ENCODE measurements at places on chromosomes 12 and 14.

DNA sequence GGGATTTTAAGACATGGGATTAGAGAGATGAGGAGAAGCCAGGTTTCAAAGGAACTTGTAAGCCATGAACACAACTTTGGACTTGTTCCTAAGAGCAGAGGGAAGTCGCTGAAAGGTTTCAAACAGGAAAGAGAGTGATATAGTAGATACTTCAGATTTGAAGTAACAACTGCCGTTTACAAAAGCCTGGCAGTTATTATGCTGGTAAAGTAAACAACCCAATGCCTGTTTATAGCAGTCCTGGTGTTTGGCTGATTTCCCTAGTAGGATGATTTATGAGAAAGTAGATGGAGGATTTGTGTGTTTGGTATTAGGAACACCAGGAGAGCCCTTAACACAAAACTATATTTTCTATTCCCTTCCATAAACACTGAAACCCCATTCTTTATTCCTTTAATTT, 285.7 kb downstream of the RMST start:
- H3K27ac ChIP-seq: no peak overlapping the region
- H3K27me3 ChIP-seq: no peaks in the 10 kb centered on the region
- DNase-seq: no peak
- H3K4me1 ChIP-seq: no peaks in the 10 kb centered on the region

GRCh38 chr14:51382506-51382905, 142.5 kb downstream of the TMX1 start:
- no peaks in the 10 kb centered on the region for H3K36me3 ChIP-seq
- no peak overlapping the region for H3K27ac ChIP-seq
- H3K27me3 ChIP-seq: no peaks in the 10 kb centered on the region

GRCh38 chr14:66629499-66629898, 121.6 kb downstream of the GPHN start:
- no peak for DNase-seq
- H3K36me3 ChIP-seq: no peaks in the 10 kb centered on the region
- H3K27me3 ChIP-seq: no peaks in the 10 kb centered on the region
- no peaks in the 10 kb centered on the region for H3K4me1 ChIP-seq
- no peak overlapping the region for H3K27ac ChIP-seq
- no peak overlapping the region for H3K4me3 ChIP-seq

DNA sequence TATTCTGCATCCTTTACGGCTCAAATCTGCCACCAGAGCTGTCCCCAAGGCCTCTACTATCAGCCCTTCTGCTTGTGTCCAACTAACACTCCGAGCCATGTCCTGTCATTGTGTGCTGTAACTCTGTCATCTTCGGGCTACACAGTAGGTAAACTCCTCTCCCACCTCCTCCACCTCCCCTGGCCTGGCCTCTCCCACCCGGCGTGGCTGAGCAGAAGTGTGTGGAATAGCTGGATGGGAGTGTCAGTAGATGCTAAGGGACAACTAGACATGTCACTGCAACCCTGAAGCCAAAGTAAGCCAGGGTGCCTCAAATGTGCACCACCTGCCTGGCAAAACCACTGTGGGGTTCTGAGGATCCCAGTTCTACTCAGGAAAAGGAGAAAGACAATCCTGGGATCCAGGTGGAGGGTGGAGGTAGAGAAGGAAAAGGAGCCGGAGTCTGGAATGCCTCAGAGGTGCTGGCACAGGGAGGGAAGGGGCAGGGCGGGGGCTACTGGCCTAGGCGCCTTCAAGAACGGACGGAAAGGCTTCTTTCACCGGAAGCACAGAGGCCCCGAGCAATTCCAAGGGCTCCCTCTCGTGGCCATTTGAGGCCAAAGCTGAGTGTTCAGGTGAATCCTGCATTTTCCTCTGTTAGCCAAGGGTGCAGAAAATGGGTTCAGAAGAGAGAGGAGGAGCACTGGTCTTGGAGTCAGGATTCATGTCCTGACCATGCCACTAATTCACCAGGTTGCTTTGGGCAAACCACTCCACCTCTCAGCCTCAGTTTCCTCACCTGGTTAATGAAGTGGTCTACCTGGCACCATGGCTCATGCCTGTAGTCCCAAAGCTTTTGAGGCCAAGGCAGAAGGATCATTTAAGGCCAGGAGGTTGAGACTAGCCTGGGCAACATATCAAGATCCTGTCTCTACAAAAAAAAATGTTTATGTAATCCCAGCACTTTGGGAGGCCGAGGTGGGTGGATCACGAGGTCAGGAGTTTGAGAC, 20.5 kb upstream of the FAM181A start:
- H3K27ac ChIP-seq: no peak overlapping the region
- no peaks in the 10 kb centered on the region for H3K4me1 ChIP-seq
- no peak overlapping the region for H3K4me3 ChIP-seq
- H3K36me3 ChIP-seq: no peaks in the 10 kb centered on the region
- H3K27me3 ChIP-seq: no peaks in the 10 kb centered on the region

DNA sequence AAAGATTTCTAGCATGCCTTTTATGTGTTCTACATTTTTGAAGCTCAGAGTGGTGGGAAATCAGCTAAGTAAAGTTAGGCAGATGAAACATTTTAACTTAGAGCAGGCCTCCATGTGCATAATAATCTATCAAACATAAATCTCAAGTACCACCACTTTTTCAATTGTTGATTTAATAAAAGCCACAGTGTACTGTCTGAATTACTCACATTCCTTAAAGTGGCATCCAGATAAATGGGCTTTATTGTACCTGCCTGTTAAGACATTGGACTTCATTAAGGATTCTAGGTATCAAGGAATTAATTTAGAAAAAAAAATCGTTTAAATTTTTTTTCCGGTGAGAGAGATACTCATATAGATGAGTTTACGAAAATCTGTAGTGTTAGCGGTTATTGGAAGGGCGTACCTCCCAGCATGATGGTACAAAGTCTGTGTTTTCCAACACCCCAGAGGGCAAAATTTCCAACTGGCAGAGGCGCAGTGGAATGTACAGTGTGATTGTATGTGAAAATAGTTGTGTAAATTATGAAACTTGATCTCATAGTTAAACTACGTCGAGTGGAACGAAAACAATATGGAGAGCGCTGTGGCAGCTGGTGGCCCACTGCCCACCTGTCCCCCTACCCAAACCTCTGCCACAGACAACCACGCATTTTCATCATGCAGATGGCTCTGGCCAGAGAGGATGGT, 25.0 kb downstream of the ELK3 start:
- H3K36me3 ChIP-seq: peaks cover 13% of the 10 kb centered on the region
- no peak overlapping the region for H3K4me3 ChIP-seq
- DNase-seq: no peak
- H3K27ac ChIP-seq: no peak overlapping the region

DNA sequence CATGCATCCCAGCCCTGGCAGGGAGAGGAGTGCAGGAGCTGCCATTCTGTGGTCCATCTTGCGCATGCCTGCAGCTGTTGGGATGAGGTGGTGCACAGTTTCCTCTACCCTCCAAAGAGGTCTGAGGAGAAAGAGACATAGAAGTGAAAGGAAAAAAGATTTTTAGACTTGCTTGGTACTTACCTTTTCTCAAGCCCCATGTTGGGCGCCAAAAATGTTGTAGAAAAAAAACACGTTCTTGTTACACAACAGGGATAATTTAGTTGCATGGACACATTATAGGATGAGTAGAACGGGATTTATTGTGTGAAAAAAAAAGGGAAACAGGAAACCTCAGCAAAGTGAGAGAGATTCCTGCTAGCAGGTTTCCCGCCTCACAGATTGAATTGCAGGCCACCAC, 244.4 kb upstream of the GARIN2 start:
- no peak for DNase-seq
- H3K36me3 ChIP-seq: peaks cover 10% of the 10 kb centered on the region
- H3K27me3 ChIP-seq: no peaks in the 10 kb centered on the region
- no peak overlapping the region for H3K4me3 ChIP-seq
- H3K27ac ChIP-seq: no peak overlapping the region
- H3K4me1 ChIP-seq: no peaks in the 10 kb centered on the region

GRCh38 chr12:124032265-124032886, 59.4 kb downstream of the ZNF664 start:
- H3K27me3 ChIP-seq: no peaks in the 10 kb centered on the region
- no peaks in the 10 kb centered on the region for H3K36me3 ChIP-seq
- no peak for DNase-seq
- H3K4me1 ChIP-seq: no peaks in the 10 kb centered on the region

DNA sequence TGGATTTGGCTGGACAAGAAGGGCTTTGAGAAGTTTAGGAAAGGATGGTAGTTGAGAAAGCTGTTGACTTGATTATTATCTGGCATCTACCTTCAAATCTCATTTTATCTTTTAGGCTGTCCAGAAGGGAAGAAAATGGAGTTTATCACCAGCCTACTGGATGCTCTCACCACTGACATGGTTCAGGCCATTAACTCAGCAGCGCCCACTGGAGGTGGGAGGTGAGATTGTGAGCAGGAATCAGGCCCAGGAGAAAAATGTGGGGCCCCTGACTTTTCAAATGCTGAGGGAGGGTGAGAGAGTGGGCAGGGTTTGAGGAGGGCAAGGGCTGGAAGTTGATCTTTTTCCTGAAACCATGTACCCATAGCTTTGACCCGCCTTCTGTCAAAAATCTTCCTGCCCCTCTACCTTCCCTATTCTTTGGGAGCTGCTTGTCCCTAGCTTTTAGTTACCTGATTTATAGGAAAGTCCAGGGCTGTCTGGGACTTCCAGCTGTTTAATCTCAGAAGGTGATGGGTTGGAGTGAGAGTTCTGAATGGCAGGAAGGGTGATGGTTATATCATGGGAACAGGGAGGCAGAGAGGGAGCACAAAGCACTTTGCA, 134.2 kb downstream of the SMOC1 start:
- DNase-seq: no peak
- H3K27me3 ChIP-seq: no peaks in the 10 kb centered on the region
- H3K27ac ChIP-seq: no peak overlapping the region
- H3K4me1 ChIP-seq: no peaks in the 10 kb centered on the region

- no peaks in the 10 kb centered on the region for H3K4me1 ChIP-seq
- no peaks in the 10 kb centered on the region for H3K36me3 ChIP-seq
- H3K27me3 ChIP-seq: no peaks in the 10 kb centered on the region
Observed at GRCh38 chr12:4775936-4776335, 55.7 kb downstream of the GALNT8 start.

DNA sequence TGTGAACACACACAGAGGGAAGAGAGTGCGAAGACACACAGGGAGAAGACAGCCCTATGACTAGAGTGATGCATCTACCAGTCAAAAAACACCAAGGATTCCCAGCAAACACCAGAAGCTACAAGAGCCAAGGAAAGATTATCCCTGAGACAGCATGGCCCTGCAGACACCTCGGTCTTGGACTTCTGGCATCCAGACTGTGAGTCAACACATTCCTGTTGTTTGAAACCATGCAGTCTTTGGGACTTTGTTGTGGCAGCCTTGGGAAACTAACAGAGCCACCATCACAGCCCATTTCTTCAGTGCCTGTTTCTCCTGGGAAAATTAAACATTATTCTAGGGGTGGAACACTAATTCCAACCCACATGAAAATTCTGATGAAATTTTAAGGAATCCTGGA, 220.6 kb downstream of the GXYLT1 start:
- no peaks in the 10 kb centered on the region for H3K4me1 ChIP-seq
- H3K27ac ChIP-seq: no peak overlapping the region
- no peaks in the 10 kb centered on the region for H3K36me3 ChIP-seq
- no peaks in the 10 kb centered on the region for H3K27me3 ChIP-seq
- DNase-seq: no peak
- no peak overlapping the region for H3K4me3 ChIP-seq

- H3K27ac ChIP-seq: no peak overlapping the region
- H3K4me1 ChIP-seq: no peaks in the 10 kb centered on the region
- H3K36me3 ChIP-seq: no peaks in the 10 kb centered on the region
- no peak overlapping the region for H3K4me3 ChIP-seq
- H3K27me3 ChIP-seq: no peaks in the 10 kb centered on the region
Observed at GRCh38 chr12:80861641-80862378, 75.9 kb downstream of the LIN7A start.

- H3K36me3 ChIP-seq: no peaks in the 10 kb centered on the region
- no peak overlapping the region for H3K27ac ChIP-seq
- H3K4me3 ChIP-seq: no peak overlapping the region
- no peak for DNase-seq
- H3K27me3 ChIP-seq: peaks cover 3% of the 10 kb centered on the region
- no peaks in the 10 kb centered on the region for H3K4me1 ChIP-seq
Observed at GRCh38 chr12:58922849-58923248, 2.5 kb upstream of the LRIG3 start.

DNA sequence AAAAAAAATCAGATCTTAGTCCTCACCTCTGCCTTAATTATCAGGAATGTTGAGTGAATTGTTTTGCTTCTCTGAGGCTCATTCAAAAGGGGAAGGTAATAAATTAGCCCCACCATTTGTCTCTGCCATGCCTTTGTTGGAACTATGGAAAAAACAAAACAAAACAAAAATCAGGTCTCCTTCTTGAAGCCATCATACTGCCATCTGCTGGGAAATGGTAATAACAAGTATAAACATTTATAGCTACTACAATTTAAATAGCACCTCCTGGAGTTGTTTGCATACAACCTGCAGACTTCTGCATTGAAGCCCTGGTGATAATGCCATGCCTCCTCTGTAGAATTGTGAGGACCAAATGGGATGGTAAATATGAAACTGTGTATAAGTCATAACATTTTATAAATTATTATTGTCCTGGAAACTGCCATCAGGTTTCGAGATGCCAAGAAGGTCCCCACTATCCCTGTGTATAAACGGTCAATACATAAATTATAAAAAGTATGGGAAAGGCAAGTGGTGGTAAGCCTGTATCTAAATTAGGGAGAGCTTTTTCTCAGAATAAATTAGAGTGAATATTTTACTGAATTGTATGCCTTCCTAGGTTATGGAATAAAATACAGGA, 87.2 kb upstream of the FGD4 start:
- H3K36me3 ChIP-seq: no peaks in the 10 kb centered on the region
- no peak overlapping the region for H3K27ac ChIP-seq
- no peak overlapping the region for H3K4me3 ChIP-seq
- H3K4me1 ChIP-seq: no peaks in the 10 kb centered on the region
- DNase-seq: no peak
- H3K27me3 ChIP-seq: no peaks in the 10 kb centered on the region

- H3K4me1 ChIP-seq: no peaks in the 10 kb centered on the region
- H3K27me3 ChIP-seq: no peaks in the 10 kb centered on the region
- H3K27ac ChIP-seq: no peak overlapping the region
- DNase-seq: no peak
Observed at GRCh38 chr12:85440271-85440670, 160.3 kb downstream of the ALX1 start.

GRCh38 chr12:1559676-1560091, 34.7 kb downstream of the FBXL14 start:
- H3K36me3 ChIP-seq: no peaks in the 10 kb centered on the region
- no peaks in the 10 kb centered on the region for H3K27me3 ChIP-seq

- H3K27me3 ChIP-seq: no peaks in the 10 kb centered on the region
- no peak overlapping the region for H3K27ac ChIP-seq
- H3K36me3 ChIP-seq: peaks cover 11% of the 10 kb centered on the region
- DNase-seq: no peak
- H3K4me3 ChIP-seq: no peak overlapping the region
Observed at GRCh38 chr12:111546758-111547383, 52.2 kb downstream of the ATXN2 start.
